Activated naive CD4-positive, alpha-beta T cell treated with anti-CD3 and anti-CD28 coated beads, Interleukin-2, amount 50 U/mL, for 72 hours (primary cell): ENCODE measurements at places on chromosomes 7 and 10.

- DNase-seq: no peak
Measured at GRCh38 chr7:74380720-74381119, 73.0 kb upstream of the GTF2IRD1 start.

DNA sequence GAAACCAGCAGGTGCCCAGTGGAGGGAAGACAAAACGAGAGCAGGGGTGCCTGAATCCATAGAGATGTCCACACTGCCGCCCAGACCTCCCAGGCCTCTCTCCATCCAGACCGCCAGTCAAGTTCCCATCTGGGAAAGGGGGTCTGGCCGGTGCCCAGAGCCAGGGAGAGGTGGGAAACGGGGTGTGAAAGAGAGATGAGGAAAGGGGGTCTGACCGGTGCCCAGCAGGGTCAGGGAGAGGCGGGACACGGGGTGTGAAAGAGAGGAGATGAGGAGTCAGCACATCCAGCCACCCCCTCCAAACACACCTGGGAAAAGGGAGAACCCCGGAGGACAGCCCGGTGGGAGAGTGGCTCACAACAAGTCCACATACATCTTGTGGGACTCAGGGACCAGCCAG, 185.8 kb downstream of the PTPRN2 start:
- no peak for DNase-seq

DNA sequence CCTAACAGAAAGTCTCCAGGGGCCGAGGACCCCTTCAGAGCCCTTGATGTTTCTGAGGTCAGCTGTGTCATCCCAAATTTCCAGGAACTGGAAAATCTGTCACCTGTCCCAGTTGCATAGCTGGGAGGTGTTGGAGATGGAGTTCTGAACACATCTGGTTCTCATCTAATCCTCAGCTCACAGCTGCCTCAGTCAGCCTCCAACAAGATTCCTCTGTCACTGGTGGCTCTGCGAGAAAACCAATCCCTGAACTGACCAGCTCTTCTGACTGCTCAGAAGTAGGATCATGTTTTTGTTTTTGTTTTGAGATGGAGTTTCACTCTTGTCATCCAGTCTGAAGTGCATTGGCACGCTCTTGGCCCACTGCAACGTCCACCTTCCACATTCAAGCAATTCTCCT, 37.6 kb upstream of the MYL10 start:
- DNase-seq: no peak

- DNase-seq: no peak
Measured at GRCh38 chr10:11293332-11293731, 275.7 kb downstream of the CELF2 start.

DNA sequence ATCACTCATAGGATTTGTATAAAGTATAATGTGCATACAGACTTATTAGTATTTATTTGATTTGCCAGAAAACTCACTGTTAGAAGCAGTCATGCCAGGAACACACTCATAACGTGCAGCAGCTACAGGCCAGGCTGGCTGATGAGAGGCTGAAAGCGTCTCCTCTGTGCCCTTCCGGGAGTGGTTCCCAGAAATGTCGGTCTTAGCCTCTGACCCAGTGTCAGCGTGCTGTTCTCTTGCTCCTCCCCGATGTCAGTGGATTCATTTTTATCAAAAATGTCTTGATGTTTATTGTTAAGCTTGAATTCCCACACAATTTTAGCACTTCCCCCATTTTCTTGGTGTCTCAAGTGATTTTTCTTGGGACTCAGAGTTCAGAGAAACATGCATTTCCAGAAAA, 33.3 kb upstream of the GARS1 start:
- no peak for DNase-seq

DNA sequence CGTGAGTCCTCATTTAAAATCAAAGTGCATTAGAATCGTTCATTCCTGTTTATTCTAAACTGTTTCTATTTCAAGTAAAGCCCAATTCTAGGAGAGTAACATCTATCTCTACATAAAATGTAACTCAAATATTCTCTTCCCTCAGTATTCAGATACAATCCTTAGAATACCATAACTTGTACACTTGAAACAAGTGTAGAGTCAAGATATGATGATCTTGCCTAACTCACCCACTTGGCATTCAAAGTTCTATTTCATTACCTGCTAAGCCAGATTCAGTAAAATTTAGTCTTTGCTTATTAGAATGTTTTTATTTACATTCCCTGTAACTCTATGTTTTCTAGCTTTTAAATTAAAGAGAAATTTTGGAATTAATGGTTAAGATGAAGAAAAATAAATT, 31.6 kb downstream of the PRPS1L1 start:
- DNase-seq: no peak

DNA sequence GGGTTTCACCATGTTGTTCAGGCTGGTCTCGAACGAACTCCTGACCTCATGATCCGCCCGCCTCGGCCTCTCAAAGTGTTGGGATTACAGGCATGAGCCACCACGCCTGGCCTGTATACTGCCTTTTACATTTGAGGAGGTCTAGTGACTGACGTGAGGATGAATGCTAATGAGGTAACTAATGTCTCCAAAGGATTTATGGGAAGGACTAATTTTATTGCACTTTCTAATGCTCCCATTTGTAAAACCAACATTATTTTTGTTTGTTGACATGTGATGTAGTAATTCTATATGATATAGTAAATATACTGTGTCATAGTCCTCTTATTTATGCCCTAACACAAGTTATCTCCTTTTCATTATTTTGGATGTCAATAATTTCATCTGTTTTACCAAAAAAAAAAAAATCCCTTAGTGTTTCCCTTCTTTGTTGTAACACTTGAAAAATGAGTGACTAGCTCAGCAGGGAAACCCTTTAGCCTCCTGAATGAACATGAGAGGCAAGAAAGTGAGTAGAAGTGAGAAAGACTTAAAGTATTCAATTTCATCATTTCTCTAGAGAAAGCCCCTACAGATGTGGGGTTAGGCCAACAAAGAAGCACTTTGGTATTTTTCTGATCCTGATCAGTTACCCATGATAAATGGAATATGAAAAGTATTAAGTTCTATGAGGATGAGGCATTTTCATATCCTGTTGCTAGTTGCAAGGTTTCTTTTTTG, 596.9 kb upstream of the PCDH15 start:
- no peak for DNase-seq
